ENCODE measurements at places on chromosomes 1 and 21. TPM values are rescaled to one million over a fixed set of nuclear protein-coding genes. Genes with fewer than 3 reads are reported as not detected.
A peak's percentile ranks its signal among the peaks of the same experiment; 100 is the strongest.

- DNase-seq, result no peak
- H3K27me3 ChIP-seq, result peaks cover 5% of the 10 kb centered on the region
- H3K4me3 ChIP-seq, result no peak overlapping the region
- no peaks in the 10 kb centered on the region for H3K4me1 ChIP-seq
Observed at GRCh38 chr1:25123551-25123950, 108.8 kb downstream of the SYF2 start.

DNA sequence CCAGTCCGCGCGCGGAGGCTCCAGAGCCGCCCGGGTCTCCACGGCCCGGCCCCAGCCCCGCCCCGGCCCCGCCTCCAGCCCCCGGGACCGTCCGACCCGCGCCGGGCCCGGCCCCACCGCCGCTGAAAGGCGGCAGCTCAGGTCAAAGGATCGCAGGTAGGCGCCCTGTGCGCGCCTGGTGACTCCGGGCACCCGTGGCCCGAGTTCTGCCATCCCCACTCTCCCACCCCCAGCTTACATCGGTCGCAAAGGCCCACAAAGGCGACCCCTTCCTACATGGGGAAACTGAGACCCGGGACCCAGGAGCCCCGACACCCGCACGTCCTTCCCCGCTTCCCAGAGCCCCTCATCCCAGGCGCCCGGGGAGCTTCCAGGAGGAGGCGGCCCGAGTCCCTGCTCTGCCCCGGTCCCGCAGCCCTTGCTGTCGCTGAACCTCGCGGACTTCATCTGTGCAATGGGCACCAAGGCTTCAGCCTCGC lies at the start of gene TMEM200B:
Gene TMEM200B (minus strand): TSS at position 17 of the 479 bp plus-strand sequence. CDS start 2,075 bp downstream, outside the sequence.
- H3K4me3 ChIP-seq, result peak within 1 kb of the TSS; percentile 63
- H3K27ac ChIP-seq, result peak within 1 kb of the TSS; percentile 91

DNA sequence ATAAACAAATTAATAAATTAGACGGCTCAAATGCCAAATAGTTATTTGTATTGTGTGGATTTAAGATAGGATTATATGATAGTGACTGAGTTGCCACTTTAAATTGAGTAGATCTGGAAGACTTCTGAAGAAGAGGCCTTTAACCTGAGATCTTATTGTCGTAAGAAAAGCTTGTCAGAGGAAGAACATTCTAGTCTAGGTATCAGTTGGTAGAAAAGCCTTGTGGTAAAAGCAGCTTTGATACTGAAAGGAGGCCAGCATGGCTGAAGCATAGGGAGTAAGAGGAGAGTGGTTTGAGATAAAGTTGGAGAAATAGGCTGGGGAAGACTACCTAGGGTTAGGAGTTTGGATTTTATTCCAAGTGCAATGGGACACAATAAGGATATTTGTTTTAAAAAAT lies 29.1 kb downstream of the SLC30A7 start:
- no peaks in the 10 kb centered on the region for H3K4me1 ChIP-seq
- H3K4me3 ChIP-seq, result no peak overlapping the region

DNA sequence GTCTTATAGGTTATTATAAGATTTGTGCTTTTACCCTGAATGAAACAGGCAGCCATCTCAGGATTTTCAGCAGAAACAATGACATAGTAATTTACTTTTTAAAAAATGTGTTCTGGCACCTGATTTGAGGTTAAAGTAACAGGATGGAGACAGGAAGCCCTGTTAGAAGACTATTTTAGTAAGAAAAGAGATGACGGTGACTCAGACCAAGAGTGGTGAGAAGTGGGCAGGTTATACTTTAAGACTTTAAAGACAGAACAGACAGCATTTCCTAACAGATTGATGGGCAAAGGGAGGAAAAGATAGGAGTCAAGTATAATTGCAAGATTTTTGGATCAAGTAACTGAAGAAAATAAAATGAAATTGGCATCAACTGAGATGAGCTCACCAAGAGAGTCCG lies 436.8 kb upstream of the NR5A2 start:
- H3K27me3 ChIP-seq, result no peaks in the 10 kb centered on the region
- no peaks in the 10 kb centered on the region for H3K4me1 ChIP-seq
- DNase-seq, result peak; percentile 6
- H3K27ac ChIP-seq, result no peak overlapping the region

DNA sequence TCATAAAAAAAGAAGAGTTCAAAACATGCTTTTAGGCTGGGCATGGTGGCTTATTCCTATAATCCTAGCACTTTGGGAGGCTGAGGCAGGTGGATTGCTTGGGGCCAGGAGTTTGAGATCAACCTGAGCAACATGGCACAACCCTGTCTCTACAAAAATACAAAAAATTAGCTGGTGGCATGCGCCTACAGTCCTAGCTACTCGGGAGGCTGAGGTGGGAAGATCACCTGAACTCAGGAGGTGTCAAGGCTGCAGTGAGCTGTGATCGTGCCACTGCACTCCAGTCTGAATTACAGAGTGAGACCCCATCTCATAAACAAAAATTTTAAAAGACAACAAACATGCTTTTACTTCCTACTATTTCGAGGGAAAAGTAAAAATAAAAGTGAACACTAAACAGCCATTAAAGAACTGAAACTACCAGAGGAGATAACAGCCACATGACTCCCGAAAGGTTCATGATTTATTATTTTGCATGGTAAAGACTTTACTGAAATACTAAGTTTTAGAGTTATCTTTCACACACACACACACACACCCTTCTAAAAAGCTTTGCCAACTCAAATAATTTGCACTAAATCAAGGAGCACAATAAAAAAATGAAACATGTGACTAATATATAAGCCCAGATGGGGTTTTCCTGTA lies 48.1 kb downstream of the USP1 start:
- H3K36me3 ChIP-seq, result no peaks in the 10 kb centered on the region
- H3K27me3 ChIP-seq, result no peaks in the 10 kb centered on the region
- no peak overlapping the region for H3K27ac ChIP-seq
- no peak for DNase-seq
- H3K4me3 ChIP-seq, result no peak overlapping the region

MMEL1 gene
- 2.0 TPM for total RNA-seq

- H3K27me3 ChIP-seq, result no peaks in the 10 kb centered on the region
- peak overlapping the region; percentile 69 for H3K27ac ChIP-seq
Observed at GRCh38 chr1:235336903-235337302, 8.5 kb downstream of the GGPS1 start.

DNA sequence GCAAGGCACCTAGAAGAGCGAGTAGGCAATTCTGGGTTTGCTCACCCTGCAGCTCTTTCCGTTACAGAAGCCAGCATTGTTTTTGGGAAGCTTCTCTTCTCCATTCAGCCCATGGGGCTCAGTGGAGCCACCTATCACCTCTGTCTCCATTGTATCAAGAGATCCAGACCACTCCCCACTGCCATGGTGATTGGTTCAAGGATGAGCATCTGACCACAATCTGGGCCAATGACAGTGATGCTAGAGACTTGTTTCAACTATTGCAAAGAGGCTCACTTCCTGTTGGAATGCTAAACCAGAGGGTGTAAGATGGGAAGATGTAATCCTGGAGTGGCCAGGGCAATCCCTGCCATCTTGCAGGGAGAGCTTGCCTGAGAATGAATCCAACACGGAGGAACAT lies 6.6 kb downstream of the SPATA21 start:
- H3K4me1 ChIP-seq, result no peaks in the 10 kb centered on the region
- H3K27me3 ChIP-seq, result no peaks in the 10 kb centered on the region
- DNase-seq, result no peak
- no peaks in the 10 kb centered on the region for H3K36me3 ChIP-seq
- no peak overlapping the region for H3K4me3 ChIP-seq

DNA sequence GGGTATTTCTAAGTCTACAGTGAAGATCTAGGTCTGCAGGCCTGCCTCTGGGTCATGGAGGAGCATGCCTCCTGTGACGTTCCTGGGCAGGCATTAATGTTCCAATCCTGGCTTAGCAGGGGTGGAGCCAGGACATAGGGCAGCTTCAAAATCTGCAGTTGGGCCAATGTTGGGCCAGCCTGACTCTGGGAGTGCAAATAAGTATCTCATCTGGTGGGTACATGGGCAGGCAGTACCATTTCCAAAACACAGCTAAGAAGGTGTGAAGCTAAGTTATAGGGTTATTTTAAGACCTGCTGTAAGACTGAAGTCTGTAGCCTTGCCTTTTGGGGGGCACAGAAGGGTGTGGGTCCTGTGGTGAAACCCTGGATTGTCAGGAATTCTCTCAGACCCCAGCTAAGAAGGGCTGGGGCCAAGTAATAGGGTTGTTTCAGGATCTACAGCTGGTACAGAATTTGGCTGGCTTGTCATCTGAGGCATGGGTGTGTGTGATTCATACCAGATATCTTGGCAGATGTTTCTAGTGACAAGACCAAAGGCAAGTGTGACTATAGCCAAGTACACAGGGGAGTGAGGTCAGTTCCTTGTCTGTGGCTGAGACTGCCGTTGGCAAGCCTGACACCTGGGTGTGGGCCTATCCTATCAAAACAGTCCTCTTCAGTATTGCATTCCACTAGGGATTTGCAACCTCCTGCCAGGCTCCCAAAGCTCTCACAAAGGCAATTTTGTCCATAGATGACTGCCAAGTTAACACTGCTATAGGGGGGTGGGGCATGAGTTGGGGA lies 468.7 kb upstream of the B3GALT2 start:
- DNase-seq, result no peak
- H3K4me3 ChIP-seq, result no peak overlapping the region
- no peaks in the 10 kb centered on the region for H3K36me3 ChIP-seq
- no peak overlapping the region for H3K27ac ChIP-seq
- no peaks in the 10 kb centered on the region for H3K27me3 ChIP-seq

GRCh38 chr1:39819091-39819812 lies 30.6 kb upstream of the BMP8B start:
- no peak overlapping the region for H3K4me3 ChIP-seq
- H3K27me3 ChIP-seq, result peaks cover 39% of the 10 kb centered on the region
- H3K36me3 ChIP-seq, result no peaks in the 10 kb centered on the region

DNA sequence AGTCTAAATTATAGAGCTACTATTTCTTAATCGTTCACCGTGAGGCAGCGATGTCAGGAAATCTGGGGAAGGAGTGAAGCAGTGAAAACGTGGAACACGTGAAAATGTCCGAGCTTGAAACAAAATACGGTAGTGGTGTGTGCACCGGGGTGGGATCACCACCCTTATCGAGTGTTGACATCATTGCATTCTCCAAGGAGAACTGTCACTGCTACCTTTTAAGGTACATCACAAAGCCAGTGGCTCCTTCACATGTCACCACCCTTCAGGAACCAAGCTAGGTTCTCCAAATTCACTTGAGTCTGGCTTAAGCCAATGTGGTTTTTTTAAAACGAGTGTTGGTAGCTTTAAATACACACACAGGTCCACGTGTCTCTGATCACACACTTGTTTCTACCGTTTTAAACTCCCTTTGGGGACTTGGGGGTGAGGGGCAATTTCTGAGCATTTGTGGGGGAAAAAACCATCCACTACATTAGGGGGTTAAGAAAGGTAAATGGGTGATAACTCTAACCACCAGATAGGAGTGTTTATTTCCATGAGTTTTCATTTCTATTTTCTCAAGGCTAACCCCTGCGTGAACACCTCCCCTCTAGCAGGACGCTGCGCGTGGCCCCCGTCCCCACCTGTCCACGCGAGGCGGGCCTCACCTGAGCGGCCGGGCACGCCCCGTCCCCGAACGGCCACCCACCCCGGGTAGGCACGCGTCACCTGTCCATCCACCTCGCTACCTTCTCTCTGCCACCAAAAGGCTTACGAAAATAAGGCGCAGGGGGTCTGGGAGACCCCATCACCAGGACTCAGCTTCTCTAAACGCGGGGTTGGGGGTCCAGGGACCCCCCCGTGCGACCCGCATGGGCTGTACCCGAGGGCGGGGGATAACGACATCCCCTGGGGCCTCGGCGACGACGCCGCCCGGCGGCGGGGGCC lies 978 bp downstream of the PRDM15 start:
- no peaks in the 10 kb centered on the region for H3K27me3 ChIP-seq
- DNase-seq, result peak; percentile 77
- H3K4me3 ChIP-seq, result peak overlapping the region; percentile 78
- H3K4me1 ChIP-seq, result no peaks in the 10 kb centered on the region
- peaks cover 3% of the 10 kb centered on the region for H3K36me3 ChIP-seq

GRCh38 chr1:7462617-7463016 lies 308.5 kb upstream of the VAMP3 start:
- H3K4me3 ChIP-seq, result no peak overlapping the region
- H3K27me3 ChIP-seq, result no peaks in the 10 kb centered on the region
- DNase-seq, result no peak
- no peaks in the 10 kb centered on the region for H3K4me1 ChIP-seq
- no peak overlapping the region for H3K27ac ChIP-seq
- no peaks in the 10 kb centered on the region for H3K36me3 ChIP-seq

GRCh38 chr1:57281324-57281723 lies 142.5 kb downstream of the DAB1 start:
- no peak overlapping the region for H3K4me3 ChIP-seq
- DNase-seq, result no peak
- H3K27ac ChIP-seq, result no peak overlapping the region
- no peaks in the 10 kb centered on the region for H3K36me3 ChIP-seq
- no peaks in the 10 kb centered on the region for H3K27me3 ChIP-seq

CLDN17 gene
- not detected for total RNA-seq

F5 gene
- not detected for total RNA-seq

- no peak overlapping the region for H3K27ac ChIP-seq
- H3K36me3 ChIP-seq, result no peaks in the 10 kb centered on the region
- H3K27me3 ChIP-seq, result peaks cover 6% of the 10 kb centered on the region
- DNase-seq, result no peak
- H3K4me1 ChIP-seq, result peaks cover 12% of the 10 kb centered on the region
- no peak overlapping the region for H3K4me3 ChIP-seq
Observed at GRCh38 chr21:31878831-31879230, 6.0 kb downstream of the HUNK start.

GNAT2 gene
- total RNA-seq, result not detected

GRCh38 chr1:67836769-67837168 lies 3.5 kb upstream of the GNG12 start:
- no peak overlapping the region for H3K4me3 ChIP-seq
- no peak overlapping the region for H3K27ac ChIP-seq
- peaks cover 19% of the 10 kb centered on the region for H3K4me1 ChIP-seq
- no peak for DNase-seq
- H3K27me3 ChIP-seq, result no peaks in the 10 kb centered on the region
- H3K36me3 ChIP-seq, result no peaks in the 10 kb centered on the region

PDE4B gene
- 10.1 TPM for total RNA-seq

DNA sequence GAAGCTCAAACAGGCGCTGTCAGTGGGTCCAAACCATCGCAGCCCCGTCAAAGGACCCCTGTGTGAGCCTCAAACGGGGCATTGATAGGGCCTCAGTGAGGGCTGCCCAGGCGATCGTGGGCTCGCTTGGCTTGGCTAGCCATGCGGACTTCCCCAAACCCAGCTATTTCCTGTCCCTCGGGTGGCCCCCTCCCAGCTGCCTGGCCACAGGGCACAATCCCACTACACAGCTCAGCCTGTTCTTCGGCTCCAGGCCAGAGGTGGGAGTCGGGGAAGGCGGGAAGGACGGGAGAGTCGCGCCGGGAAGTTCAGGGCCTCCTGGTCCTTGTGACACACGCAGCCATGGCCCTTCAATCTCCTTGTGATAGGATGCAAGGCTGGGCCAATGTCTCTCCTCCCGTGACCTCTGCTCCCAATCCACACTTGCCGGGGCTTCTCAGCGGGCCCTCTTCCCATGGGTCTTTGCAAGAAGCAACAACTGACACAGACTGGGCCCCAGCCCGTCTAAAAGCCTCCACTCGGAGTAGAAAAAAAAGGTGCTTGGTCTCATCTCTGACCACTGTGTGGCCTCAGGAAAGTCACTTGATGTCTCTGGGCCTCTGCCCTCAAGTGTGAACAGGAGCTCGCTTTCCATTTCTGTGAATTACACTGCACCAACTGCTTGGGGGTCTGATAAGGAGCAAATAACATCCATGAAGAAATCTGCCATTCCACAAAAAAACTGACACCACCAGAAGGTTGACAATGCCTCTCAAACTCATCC lies 7.1 kb upstream of the MATN1 start:
- H3K4me1 ChIP-seq, result no peaks in the 10 kb centered on the region
- H3K36me3 ChIP-seq, result no peaks in the 10 kb centered on the region

- no peaks in the 10 kb centered on the region for H3K27me3 ChIP-seq
- DNase-seq, result no peak
- H3K4me3 ChIP-seq, result no peak overlapping the region
- H3K4me1 ChIP-seq, result peaks cover 14% of the 10 kb centered on the region
Observed at GRCh38 chr1:71882637-71883036, 399.7 kb downstream of the NEGR1 start.

All from stomach (tissue), 19 donors.